ENCODE measurements at places on chromosomes 11 and 22.

DNA sequence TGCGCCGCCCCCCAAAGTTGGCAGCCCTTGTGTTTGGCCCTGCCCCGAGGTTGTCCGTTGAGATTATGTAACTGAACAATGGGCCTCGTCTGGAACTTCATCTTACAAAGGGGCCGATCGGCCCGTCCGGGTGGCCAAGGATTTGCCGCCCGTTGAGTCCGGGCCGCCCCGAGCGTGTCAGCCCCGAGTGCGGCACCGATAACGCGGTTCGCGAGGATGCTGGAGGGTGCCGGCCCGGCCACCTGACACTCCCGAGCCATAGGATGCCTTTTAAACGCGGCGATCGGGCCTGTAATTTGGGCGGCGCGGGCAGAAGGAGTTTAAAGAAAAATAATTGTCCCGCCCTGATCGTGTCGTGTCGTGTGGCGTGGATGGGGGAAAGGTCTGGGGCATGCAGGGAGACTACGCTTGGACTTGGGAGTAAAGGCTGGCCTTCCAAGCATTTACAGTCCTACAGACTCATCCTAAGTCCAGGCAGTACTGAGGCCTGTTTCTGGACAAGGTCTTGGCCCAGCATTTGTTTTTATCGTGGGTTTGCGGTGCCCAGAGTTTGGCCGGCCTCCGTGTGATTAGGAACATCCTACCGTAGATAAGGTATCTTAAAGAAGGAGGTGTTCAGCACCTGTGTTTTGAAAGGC, 1.3 kb downstream of the WEE1 start:
- DNase-seq, result no peak

- DNase-seq, result no peak
Observed at GRCh38 chr11:111457731-111458368, 54.3 kb downstream of the BTG4 start.

DNA sequence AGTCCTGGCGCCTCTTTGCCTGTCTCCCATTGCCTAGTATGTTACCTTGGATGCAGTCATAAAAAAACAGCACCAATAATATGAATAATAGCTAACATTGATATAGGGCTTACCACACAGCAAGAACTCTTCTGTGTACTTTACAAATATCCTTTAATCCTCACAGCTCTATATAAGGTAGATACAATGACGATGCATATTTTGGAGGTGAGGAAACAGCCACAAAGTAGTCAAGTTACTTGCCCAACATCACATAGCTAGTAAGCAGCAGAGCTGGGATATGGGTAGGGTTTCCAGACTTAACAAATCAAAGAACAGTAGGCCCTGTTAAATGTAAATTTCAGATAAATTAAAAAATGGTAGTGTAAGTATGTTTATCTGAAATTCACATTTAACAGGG, 128.8 kb downstream of the ST3GAL4 start:
- DNase-seq, result no peak

GRCh38 chr11:79440571-79441460, at the start of gene TENM4:
Gene TENM4 (minus strand): TSS chr11:79441030. CDS start chr11:79069944, 371,086 bp downstream.
- DNase-seq, result peak; percentile 41

DNA sequence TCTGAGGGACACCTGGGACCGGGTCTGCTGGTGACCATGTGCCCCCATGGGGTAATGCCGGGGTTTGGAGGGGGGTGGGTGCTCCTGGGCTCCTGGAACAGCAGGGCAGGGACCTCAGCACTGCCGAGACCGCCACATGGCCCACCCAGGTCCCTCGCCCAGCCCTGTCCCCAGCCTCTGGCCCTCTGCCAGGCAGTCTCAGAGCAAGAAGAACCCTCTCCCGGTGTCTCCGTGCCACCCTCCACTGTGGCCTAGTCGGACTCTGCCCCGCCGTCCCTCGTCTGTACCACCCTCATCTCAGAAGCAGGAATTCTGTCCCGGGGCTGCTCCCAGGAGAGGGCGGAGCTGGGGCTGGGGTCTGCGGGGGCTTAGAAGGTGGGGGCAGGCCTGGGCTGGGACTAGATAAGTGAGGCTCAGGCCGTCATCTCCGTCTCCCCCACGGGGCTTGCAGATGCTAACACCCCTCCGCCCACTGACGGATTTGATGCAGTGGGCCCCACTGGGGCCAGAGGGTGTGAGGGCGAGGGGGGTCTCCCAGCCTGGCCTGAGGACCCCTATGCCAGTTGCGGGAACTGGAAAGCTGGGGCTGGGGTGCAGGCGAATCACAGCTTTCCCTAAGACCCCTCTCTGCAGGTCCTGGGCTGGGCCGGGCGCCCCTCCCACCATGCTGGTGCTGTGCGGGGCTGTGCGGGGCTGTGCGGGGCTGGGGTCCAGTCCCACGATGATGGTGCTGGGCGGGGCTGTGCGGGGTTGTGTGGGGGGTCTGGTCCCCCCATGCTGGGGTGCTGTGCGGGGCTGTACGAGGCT, 1.1 kb downstream of the MUC5AC start:
- DNase-seq, result no peak

- DNase-seq, result no peak
Observed at GRCh38 chr11:82754410-82754809, 20.7 kb upstream of the FAM181B start.

- DNase-seq, result no peak
Observed at GRCh38 chr11:16607675-16608644, 130.5 kb upstream of the C11orf58 start.

GRCh38 chr22:17192186-17192585, 27.0 kb downstream of the ADA2 start:
- no peak for DNase-seq

- no peak for DNase-seq
Observed at GRCh38 chr11:125773516-125773915, 5.1 kb downstream of the PATE2 start.

- DNase-seq, result no peak
Observed at GRCh38 chr11:7690648-7691047, 15.6 kb downstream of the OVCH2 start.

DNA sequence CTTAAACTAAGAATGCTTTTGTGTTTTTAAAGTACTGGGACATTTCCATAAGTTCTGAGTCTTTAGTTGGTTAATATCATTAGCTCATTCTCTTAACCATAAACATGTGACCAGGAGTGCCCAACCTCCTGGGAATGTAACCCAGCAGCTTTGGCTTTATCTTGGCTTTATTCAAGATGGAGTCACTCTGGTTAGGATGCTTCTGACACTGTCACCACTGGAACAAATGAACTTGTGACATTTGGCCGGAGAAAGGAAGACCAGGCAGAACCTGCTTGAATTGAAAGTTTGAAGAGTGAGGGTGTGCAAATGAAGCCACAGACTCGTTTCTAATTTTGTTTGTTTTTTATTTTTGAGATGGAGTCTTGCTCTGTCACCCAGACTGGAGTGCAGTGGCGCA, 54.6 kb downstream of the OSBP2 start:
- DNase-seq, result no peak

DNA sequence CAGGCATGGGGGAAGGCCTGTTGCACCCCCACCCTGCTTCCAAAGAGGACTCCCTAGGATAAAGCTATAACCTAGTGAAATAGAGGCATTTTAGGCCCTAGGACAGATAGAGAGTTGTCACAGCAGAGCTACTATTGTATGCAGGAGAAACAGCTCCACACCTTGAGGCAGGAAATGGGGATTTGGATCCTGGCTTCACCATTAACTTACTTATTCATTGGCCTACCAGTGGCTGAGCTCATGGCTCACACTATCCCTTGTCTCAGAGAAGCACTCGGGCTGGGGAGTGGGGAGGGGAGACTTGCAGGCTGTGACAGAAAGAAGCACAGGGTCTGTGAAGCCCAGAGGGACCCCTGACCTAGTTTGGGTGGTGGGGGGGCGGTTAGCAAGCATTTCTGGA, 999 bp upstream of the PDE2A start:
- DNase-seq, result no peak

GRCh38 chr11:821512-822371, 3.0 kb downstream of the PNPLA2 start:
- no peak for DNase-seq

- no peak for DNase-seq
Observed at GRCh38 chr22:39214383-39215069, 30.3 kb downstream of the PDGFB start.

DNA sequence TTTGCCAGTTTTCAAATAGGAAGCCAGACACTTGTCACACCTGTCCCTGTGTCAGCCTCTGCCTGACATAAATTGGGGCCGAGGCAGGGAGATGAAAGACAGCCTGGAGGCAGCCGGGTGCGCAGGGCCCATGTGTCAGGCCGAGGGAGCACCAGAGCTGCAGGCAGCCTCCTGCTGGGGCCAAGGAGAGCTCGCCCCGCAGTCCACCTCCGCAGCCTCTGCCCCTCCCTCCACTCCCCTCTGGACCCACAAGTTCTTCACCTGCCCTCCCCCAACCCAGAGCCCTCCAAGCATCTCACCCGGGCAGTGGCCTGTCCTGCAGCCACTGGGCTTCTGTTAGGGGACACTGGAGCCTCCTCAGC, 8.8 kb downstream of the RTN4R start:
- DNase-seq, result no peak

- no peak for DNase-seq
Observed at GRCh38 chr22:41532908-41533825, 11.1 kb downstream of the POLR3H start.

DNA sequence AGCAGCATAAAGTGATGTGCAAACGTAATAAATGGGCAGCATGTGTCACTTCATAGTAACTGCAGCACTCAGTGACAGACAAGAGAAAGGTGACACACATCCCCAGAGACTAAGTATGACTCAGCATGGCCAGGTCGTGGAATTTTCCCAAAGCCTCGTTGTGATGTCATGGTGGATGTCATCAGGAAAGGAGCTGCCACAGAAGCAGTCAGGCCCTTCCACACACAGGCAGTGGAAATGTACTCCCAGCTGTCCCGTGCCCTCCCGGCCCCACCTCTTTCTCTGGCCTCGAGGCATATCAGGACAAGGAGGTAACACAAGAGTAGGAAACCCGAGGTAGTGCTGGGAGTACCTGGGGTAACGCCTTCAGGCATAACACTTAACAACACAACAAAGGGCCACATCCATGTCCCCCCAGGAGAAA, 8.1 kb downstream of the PC start:
- DNase-seq, result no peak

DNA sequence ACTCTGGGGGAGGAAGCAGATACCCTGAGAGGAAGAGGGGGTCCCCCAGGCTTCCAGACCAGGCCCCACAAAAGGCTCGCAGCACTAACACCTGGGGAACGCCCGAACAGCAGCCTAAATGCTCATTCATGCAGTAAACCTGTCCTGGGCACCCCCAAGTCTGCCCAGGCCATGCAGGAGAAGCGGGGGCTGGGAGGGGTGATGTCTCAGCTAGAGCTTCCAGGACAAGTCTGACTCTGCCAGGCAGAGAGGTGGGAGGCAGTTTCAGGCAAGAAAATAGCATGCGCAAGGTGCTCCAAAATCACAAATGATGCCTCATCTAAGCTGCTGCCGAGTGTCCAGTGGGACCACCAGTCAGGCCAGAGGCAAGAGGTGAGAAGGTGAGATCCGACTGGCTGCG, 14.6 kb downstream of the CABP7 start:
- no peak for DNase-seq

- no peak for DNase-seq
Observed at GRCh38 chr22:39638958-39639357, 68.4 kb downstream of the CACNA1I start.

GRCh38 chr11:64186492-64187165, 658 bp downstream of the STIP1 start:
- DNase-seq, result no peak

DNA sequence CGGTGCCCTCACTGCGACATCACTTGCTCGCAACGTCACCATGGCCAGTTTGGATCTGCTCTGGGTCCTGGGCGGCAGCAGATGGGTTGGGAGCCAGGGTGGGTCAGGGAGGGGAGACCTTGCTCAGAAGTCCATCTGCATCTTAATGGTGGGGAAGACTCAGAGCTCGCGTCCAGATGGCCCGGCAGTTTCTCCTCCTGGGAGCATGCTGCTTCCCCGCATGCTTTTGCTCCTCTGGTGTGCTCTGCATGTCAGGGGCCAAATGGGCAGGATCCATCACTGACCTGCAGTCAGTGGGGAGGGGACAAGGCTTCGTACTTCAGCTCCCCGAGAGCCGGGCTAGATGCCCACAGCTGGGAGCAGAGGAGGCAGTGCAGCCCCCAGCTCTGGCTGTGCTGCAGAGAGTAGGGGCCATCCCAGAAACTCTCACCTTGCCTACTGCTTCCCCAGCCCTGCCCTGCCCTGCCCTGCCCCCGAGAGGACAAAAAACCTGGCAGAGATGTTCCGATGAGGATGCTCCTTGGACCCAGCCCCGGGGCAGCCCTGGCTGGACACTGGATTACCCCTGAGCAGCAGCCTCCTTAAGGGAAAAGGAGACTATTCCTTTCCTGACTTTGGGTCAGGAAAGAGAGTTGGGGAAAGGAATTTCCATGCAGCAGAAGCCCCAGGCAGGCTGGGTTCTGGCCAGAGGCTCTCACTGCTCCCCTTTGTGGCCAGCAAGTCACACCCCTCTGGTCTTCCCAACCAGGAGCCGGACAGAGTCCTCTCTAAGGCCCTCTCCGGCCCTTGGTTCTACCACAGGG, 149.9 kb downstream of the PKNOX2 start:
- no peak for DNase-seq

DNA sequence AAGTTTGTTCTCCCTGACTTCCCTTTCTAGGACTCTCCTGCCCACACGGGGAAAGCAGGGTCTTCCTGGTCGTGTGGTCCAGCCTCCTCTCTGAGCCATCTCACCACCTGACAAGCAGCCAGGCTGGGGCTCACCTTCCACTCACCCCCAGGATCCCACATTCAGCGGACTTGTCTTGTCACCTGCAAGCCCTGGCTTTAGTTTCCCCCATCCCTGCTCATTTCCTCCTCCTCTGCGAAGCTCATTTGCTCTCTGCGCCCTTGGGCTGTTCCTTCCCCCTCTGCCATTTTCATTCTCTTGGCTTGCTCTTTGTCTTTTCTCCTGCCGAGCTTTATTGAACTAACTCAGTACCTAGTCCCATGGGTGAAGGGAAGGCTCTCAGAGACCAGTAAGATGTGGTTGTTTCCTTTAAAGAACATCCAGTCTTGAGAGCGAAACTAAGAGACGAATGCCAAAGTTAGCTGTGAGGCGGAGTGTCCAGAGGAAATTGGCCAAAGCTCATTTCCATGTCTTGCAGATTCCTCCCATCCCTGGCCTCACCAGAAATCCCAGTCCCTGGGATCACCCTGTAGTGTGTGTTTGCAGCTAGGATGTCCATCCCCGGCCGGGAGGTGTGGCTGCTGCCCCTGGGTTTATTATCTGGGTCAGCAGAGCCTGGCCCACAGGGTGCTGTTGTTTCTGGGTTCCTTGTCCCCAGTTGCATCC, 2.0 kb downstream of the ST14 start:
- no peak for DNase-seq

Measured in brain pericyte (primary cell).